ENCODE measurements at places on chromosomes 11 and 22. TPM values are rescaled to one million over a fixed set of nuclear protein-coding genes. Genes with fewer than 3 reads are reported as not detected.

DNA sequence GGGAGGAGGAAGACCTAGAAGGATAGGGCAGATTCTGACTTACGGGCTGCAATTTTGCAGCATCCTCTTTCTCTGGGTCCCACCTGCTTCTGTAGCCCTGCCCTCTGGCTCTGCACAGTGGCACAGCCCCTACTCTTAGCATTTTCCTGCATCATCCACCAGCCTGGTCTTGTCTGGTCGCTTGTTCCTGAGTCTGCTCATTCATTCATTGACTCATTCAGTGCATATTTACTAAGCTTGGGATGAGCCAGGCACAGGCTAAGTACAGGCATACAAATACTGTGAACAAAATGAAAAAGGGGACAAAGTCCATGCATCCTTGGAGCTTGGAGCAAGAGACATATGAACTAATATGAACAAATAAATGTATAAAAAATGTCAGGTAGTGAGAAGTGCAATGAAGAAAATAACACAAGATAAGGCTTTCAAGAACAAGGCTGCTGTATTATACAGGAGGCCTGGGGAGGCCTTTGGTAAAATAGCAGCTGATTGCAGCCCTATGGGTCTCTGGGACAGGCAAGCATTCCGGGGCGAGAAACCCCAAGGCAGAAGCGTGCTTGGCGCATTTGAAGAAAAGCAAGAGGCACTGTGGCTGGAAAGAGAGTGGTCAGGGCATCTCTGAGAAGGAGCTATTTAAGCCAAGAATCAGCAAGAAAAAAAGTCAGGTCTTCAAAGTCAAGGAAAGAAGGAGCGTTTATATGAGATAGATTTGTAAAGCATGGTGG lies 108.0 kb upstream of the ALX4 start:
- DNase-seq = no peak

GRCh38 chr11:10655227-10655626 lies 38.3 kb downstream of the IRAG1 start:
- no peak for DNase-seq

GRCh38 chr11:44833877-44834452 lies 107.2 kb downstream of the TSPAN18 start:
- DNase-seq = no peak

DNA sequence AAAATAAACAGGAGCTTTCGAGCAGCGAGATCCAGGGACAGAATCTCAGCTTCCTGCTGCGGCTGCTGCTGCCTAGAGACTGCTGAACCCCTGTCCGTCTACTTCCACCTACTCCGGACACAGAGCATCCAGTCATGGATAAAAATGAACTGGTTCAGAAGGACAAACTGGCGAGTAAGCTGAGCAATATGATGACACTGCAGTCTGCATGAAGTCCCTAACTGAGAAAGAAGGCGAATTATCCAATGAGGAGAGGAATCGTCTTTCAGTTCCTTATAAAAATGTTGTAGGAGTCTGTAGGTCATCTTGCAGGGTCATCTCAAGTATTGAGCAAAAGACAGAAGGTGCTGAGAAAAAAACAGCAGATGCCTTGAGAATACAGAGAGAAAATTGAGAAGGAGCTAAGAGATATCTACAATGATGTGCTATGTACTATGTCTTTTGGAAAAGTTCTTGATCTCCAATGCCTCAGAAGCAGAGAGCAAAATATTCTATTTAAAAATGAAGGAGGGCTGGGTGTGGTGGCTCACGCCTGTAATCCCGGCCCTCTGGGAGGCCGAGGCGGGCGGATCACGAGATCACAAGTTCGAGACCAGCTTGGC lies 11.1 kb upstream of the MS4A2 start:
- no peak for DNase-seq

- no peak for DNase-seq
Observed at GRCh38 chr22:45639747-45640102, 31.9 kb upstream of the ATXN10 start.

GRCh38 chr22:37137903-37138665 lies 11.6 kb downstream of the IL2RB start:
- no peak for DNase-seq

GRCh38 chr11:3616721-3617460 lies 24.9 kb downstream of the ART5 start:
- DNase-seq = no peak

DNA sequence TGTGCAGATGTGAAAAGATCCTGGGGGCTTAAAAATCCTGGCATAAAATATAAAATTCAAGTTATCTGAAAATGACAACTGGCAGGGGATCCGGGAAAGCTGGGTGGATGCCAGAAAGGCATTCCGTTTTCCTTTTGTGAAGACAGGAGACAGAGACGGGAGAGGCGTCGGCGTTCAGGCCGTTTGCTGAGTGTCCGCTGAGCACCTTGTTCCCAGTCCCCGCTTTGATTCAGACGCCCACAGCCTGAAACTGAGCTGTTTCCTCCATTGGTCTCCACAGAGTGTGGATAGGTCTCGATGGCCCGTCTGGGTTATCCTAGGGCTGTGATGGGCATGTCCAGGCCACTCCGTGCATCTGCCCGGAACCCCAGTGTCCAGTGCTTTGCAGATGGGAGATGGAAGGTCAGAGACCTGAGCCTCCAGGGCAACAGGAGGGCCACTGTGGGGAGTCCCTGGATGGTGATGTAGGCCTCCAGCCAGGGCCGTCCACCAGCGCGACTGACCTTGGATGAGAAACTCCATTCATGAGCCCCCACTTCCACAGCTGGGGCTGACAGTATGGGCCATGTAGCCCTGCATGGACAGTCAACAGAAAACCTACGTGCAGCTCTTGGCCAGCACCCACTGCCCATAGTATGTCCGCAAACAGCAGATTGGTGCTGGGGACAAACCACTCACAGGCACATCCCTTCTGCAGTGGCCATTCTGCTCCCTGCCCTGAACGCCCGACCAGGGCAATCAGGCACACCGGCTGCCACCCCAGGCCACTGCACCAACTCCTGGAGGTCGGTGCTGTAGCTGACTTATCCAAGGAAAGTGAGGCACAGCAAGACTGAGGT lies 11.6 kb downstream of the MRGPRF start:
- DNase-seq = no peak

DNA sequence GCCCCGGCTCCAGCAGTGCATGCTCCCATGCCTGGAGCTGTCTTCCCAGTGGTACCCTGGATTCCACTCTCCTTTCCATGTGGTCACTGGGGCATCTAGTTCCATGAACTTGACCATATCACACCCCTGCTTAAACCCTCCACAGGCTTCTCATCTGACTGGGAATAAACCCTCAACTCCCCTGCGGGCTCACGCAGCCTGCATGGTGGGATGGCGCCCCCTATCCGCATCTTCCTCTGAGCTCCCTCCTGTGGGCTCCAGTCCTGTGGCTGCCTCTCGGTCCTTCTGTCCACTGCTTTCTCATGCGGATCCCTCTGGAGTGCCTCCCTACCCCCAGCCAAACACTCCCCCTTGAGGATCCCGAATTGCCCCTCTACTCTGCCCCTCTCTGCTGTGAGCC lies 41.4 kb upstream of the TTLL12 start:
- no peak for DNase-seq

- DNase-seq = no peak
Observed at GRCh38 chr11:73126804-73127480, 15.2 kb downstream of the FCHSD2 start.

- no peak for DNase-seq
Observed at GRCh38 chr22:42862045-42862734, 5.1 kb upstream of the ARFGAP3 start.

- no peak for DNase-seq
Observed at GRCh38 chr11:10490032-10490397, 35.0 kb downstream of the AMPD3 start.

DNA sequence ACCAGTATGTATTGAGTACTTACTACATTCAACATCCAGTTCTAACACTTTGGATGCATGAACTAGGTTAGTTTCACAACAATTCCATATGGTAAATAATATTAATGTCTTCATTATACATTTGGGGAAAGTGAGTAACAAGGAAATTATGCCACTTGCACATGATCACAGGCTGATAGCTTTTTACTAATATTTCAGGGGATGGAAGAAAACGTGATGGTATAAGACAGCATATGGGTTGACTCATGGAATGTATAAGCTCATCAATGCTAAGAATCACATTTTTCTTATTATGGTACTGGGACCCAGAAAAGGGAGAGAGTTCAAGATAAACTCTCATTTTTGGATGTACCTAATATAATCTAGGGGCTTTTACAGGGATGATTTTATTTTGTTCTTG lies 188.7 kb downstream of the MIAT start:
- no peak for DNase-seq

DNA sequence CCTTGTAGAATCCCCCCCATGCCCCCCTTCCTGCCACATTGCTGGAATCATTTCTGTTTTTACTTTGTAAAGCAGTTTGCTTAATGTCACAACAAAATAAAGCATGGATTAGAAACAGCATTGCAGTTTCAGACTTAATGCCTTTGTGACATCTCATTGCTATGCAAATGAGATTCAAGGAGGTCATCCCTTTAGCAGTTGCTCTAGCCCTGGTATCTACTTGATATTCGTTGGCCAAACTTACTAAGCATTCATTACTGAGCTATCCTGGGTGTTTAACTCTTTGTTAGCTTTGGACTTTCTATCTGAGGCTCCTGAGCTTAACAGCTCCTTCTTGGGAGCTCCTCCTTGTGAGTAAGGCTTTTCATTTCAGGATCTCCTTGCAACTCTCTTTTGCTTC lies 16.3 kb downstream of the FAT3 start:
- no peak for DNase-seq

GRCh38 chr11:662689-663274 lies 25.7 kb downstream of the DRD4 start:
- DNase-seq = no peak

DNA sequence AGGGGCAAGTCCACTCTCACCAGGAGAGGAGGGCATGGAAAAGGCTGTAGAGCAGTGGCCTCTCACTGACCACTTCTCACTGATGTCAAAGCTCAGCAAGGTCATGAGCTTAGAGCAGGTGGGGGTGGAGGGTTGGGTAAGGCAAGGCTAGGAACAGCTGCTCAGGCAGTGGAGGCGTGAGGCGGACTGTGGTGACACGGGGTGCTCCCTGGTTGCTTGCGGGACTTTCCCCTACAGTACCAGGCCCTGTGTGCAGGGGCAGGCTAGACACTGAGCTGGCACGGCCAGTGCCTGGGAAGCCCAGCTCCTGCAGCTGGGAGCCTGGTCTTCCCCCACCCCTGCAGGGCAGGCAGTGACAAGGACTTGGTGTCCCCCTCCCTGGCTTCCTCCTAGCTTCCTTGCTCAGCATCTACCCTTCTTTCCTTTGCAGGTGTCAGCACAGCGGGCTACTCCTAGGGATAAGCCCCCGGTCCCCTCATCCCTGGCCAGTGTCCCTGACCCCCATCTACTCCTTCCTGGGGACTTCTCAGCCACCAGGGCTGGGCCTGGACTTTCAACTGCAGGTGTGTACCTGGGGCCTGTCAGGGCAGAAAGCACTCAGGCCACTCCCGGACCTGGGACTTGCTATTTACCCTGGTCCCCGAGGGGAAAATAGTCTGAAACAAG lies 45.6 kb downstream of the PISD start:
- no peak for DNase-seq

GRCh38 chr11:64341851-64342791 lies 2.1 kb downstream of the CCDC88B start:
- DNase-seq = peak; percentile 82

DNA sequence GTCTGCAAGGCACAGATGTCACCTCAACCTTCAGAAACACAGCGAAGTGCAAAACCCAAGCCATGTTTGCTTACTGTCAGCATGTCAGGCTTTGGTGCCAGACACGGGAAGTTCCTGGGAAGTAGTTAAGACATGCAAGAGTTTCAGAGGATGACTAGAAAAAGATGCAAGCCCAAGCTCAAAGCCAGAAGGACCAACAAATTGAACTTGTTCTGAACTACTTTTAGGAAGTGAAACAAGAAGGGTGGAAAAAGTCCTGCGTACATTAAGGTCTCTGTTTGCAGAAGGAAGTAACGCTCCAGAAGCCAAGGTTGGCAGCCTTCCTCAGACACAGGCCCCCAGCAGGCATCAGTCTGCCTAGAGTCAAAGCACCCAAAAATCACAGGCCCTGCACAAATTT lies 2.6 kb downstream of the AP1B1 start:
- DNase-seq = no peak

- no peak for DNase-seq
Observed at GRCh38 chr11:3000032-3000961, 8.2 kb upstream of the NAP1L4 start.

GRCh38 chr11:61126256-61126655 lies 24.0 kb downstream of the CD5 start:
- DNase-seq = no peak

- no peak for DNase-seq
Observed at GRCh38 chr11:40797981-40798380, 661.5 kb downstream of the LRRC4C start.

- DNase-seq = no peak
Observed at GRCh38 chr11:66002648-66003225, 434 bp downstream of the BANF1 start.

GRCh38 chr11:79087961-79088318 lies 352.9 kb downstream of the TENM4 start:
- DNase-seq = peak; percentile 59

DNA sequence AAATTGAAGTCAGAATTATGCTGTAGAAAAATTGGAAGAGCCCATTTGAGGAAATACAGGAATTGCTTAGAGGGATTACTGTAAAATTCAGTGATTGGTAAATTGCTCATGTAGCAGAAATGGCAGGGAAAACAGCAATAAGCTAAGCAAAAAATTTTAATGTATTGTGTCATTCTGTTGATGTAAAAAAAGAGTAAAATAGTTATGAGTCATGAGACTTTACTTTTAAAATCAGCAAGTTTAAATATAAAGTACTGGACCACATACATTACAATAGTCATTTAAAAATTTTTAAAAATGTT lies 10.4 kb downstream of the PDHX start:
- no peak for DNase-seq

- DNase-seq = no peak
Observed at GRCh38 chr22:45376009-45376408, 37.4 kb downstream of the SMC1B start.

Gene INS
- polyA plus RNA-seq = not detected

Gene PRR14L
- polyA plus RNA-seq = 32.2 TPM

Gene PRR33
- polyA plus RNA-seq = 0.08 TPM

Gene GAB2
- polyA plus RNA-seq = 17.5 TPM

Gene KREMEN1
- 22.3 TPM for polyA plus RNA-seq

Gene MRGPRG
- not detected for polyA plus RNA-seq

Gene FDX1
- polyA plus RNA-seq = 17.7 TPM

Gene SMC1B
- 0.23 TPM for polyA plus RNA-seq

Gene TSPAN32
- polyA plus RNA-seq = 1.9 TPM

Gene CRYAB
- 38.0 TPM for polyA plus RNA-seq

Gene APLNR
- 88.7 TPM for polyA plus RNA-seq

Gene FBXO7
- 131 TPM for polyA plus RNA-seq

Measured in left kidney (tissue), 8 donors.